ENCODE measurements at places on chromosomes 5 and 9. TPM values are rescaled to one million over a fixed set of nuclear protein-coding genes. Genes with fewer than 3 reads are reported as not detected.

GRCh38 chr5:179827680-179828079 is 7.0 kb downstream of the SQSTM1 start:
- no peak for DNase-seq

DNA sequence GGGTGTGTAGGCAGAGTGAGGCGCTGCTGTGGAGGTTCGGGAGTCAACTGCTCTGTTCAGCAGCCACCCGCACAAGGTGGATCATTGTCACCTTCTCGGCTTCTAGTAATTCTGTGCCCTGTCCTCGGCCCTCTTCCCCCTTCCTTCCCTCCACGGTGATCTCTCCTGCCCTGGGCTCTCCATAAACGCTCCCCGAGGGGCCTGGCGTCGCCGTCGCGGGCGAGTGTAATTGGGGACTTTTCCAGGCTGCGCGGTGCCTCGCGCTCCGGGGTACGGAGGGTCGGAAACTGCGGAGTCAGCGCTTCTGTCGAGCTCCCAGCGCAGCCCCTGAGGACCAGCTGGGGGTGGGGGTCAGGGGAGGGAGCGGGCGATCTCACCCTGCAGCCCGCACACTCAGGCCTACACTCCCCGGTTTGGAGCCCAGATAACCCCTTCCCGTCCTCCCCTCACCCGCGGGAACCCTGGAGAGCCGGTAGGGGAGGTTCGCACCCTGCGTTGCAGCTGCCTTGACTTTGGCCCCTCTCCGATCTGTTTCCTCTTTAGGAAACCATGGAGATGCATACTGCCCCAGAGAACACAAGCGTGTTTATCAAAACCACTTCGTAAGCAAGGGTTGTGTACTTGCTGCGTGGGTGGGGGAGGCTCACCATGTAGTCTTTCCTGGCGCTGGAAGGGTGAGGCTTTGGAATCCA is 188.3 kb upstream of the ZNF618 start:
- peak; percentile 77 for DNase-seq

DNA sequence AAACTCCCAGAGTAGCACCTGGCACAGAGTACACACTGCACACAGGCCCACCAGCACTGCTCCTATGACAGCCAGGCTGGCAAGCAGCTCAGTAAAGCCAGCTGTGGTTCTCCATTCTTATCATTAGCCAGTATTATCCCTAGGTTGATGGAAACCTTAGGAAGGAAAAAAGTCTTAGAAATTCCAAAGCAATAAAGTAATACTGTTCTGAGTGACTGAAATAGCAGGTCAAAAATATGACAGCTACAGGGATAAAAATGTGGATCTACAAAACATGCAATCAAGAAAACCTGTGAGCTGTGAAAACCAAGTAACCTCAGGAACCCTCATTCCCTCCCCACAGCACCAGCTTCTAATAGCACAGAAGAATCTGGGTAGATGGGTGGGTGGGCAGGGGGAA is 403.5 kb downstream of the SPOCK1 start:
- no peak for DNase-seq

DNA sequence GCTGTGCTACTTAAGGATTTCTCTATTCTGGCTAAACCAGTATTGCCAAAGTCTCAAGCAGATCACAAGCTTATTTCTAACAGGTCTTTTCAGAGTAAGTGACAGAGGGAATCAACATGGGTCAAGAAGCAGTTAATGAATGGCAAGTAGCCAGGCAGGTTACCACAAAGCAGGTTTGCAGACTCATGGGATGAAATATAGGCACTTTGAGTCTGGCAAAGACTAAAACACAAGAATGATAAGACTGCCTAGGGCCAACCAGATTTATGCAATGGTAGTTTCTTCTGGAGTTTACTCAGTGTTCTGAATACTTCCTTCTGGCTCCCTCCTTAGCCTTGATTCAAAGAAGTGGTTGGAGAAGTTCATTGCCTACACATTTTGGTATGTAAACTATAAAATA is 3.6 kb downstream of the HMGCS1 start:
- DNase-seq, result no peak

GRCh38 chr5:121503111-121503840 is 348.4 kb upstream of the FTMT start:
- no peak for DNase-seq

DNA sequence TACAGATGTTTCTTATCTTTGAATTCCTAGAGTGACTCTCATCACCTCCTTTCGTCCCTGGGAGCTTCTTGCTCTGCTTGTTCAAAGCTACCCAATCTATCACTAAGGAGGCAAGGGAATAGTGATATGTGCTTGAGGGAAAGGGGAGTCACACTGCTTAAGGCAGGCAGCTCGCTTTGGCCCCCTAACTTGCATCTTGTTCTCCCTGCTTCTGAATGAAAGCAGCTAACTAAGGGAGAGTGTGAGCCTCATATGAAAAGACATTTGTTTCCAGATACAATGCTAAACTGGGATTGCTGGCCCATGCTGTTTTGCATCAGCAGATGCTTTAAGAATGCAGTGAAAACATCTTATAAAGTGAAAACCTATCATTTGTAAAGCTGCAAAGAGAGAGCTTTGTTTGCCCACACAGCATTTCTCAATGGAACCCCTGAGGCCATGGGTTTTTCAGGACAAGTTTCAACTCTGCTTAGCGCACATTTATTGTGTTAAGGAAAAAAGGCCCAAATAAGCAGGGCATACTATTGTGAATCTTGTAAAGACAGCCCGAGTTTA is 367.9 kb upstream of the ADAMTSL1 start:
- DNase-seq, result no peak

- DNase-seq, result no peak
Observed at GRCh38 chr5:43305948-43306565, 7.2 kb downstream of the HMGCS1 start.

- no peak for DNase-seq
Observed at GRCh38 chr5:157476702-157477408, 16.8 kb downstream of the NIPAL4 start.

DNA sequence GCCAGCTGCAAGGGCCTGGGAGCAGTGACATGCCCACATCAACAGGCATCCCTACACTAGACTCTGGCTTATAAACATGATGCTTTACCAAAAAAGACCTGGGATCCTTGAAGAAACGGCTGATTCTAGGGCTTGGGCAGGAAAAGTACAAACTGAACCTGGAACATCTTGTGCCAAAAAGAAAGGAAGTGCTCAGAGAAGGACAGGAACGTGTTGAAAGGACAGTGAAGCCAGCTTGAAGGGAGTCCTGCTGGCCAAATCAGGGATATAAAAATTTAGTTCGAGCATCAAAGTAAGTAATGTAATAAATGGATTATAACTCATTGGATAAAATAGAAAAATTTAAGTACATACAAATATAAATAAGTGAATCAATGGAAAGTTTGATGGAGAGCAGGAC is 58.1 kb downstream of the ALDH7A1 start:
- no peak for DNase-seq

GRCh38 chr5:14283139-14283538 is 140.0 kb downstream of the TRIO start:
- DNase-seq, result no peak

DNA sequence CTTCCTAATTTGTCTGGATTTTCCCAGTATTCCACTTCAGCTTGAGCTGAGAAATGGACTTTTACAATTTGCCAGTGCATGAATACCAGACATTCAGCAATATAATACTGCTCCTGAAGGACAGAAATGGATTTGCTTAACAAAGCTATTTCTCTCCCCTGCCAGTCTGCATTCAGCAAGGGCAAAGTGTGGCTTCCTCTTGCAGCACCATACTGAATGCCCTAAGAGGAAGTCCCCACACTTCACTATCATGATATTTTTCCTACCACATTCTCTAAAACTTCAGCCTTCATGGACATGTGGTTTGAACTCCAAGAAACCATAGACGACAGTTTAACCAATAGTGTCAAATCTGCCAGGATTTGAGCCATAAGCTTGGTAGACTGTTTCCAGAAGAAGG is 19.8 kb upstream of the TLE4 start:
- no peak for DNase-seq

GRCh38 chr5:35415309-35415708 is 185.0 kb upstream of the PRLR start:
- DNase-seq, result no peak

- no peak for DNase-seq
Observed at GRCh38 chr5:67875601-67876000, 340.0 kb upstream of the PIK3R1 start.

- no peak for DNase-seq
Observed at GRCh38 chr5:23631302-23632045, 124.1 kb downstream of the PRDM9 start.

- no peak for DNase-seq
Observed at GRCh38 chr9:79796411-79796810, 224.6 kb downstream of the TLE4 start.

DNA sequence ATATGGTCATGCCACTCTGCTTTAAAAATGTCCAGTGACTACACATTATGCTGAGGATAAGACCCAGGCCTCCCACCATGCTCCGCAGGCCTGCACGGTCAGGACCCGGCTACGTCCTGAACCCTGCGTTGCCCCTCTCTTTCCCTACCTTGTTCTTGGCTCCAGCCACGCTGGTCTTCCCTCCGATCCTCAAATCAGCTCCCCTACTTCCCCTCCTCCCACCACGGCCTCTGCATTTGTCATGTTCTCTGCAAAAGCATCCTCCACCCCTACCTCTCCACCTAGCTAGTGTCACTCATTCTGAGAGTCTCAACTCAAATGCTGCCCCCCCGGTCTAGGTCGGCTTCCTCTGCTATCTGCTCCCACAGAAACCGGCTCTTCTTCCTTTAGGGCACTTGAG is 11.2 kb downstream of the GPX3 start:
- DNase-seq, result no peak

- no peak for DNase-seq
Observed at GRCh38 chr5:79255786-79256557, 20.0 kb downstream of the JMY start.

- no peak for DNase-seq
Observed at GRCh38 chr5:130237721-130238120, 333.5 kb downstream of the CHSY3 start.

ECM2 gene
- total RNA-seq, result 13.8 TPM

COL27A1 gene
- total RNA-seq, result 3.5 TPM

ADAMTS12 gene
- total RNA-seq, result 17.4 TPM

WWC1 gene
- total RNA-seq, result 0.96 TPM

SVEP1 gene
- total RNA-seq, result 158 TPM

PRSS3 gene
- total RNA-seq, result not detected

SLC22A4 gene
- 2.3 TPM for total RNA-seq

TNFAIP8 gene
- 167 TPM for total RNA-seq

TMEM252 gene
- not detected for total RNA-seq

CNTNAP3 gene
- 2.6 TPM for total RNA-seq

HK3 gene
- total RNA-seq, result 2.5 TPM

CCL21 gene
- total RNA-seq, result 84.9 TPM
